ENCODE measurements at places on chromosomes 1 and 21.

- DNase-seq, result no peak
Measured at GRCh38 chr1:62962014-62962812, 178.3 kb downstream of the ATG4C start.

GRCh38 chr1:231338270-231339128 is at the start of gene SPRTN:
SPRTN (plus strand) TSS chr1:231338293; CDS start chr1:231338384, 91 bp downstream.
- DNase-seq, result no peak

DNA sequence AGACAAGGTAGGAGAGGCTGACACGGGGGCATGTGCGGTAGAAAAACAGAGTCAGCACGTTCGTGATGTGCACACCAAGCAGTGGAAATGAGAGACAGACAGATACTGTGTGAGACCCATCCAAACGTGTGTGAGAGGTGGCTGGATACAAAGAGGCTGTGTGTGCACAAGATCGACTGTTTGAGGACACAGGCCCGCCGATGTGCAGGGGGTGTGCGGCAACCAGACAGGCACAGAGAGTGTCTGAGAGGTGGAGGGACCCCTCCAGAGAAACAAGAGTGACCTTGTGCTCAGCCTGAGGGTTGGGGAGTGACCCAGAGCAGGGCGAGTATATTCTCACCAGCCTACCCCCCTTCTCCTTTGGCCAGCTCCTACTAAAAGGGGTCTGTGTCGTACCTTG is 97.8 kb upstream of the IPO9 start:
- DNase-seq, result peak; percentile 65

- no peak for DNase-seq
Measured at GRCh38 chr1:20507248-20507563, 745 bp downstream of the MUL1 start.

DNA sequence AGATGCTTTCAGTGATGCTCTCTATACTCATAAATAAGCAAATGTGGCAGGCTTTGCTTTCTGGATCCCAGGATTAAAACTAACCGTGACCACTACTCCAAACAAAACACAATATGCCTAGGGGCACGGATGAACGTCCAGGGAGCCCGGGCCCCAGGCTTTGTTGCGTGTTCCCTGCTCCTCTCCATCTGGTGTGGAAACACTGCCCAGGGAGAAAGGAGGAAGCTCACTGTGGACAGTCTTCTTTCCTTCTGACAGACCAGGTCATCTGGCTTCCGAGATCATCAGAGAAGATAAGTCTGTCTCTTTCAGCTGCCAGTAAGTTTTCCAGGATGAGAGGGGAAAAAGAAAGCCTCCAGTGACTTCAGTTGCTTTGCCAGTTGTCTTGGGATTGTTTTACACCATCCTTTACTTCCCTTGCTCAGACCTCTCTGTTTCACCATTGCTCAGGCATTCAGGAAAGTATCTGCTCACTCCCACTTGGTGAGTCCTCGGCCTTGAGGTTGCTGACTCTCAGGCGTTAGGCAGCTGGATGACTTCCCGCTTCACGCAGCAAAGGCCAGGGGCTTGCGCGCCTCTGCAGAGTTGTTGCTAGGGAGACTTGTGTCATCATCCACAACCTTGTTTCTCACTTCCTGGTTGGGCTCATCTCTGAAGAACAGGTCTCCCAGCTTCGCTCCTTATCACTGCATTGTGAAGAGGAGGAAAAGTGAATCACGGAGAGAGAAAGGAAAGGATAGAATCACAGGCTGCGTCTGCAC is 20.6 kb upstream of the PGD start:
- DNase-seq, result no peak

DNA sequence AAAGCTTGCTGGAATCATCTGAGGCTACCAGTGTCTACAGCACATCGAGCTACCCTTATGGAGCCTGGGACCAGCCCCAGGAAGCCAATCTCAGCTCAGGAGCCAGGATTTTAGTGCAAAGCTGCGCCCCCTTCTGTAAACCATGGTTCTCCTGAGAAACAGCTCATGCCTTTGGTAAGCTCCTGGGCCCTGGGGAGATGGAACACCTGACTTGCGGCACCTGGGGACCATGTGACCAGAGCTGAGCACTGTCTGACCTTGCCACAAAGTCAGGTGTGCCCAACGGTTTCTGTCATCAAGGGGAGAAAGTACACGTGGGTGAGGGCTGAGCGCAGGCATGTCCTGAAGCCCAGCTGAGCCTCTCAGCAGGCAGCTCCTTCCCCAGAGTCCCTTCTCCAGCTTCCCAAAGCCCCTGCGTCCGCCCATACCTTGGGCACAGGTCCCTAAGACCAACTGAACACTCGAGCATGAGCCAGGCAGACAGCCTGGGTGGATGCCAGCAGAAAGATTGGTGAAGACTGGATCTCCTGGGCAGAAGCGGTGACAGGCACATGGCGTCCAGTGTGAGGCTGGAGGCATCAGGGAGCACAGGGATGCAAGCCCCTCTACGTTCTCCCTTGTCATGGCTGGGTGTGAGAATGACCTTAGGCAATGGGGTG is 57.9 kb upstream of the TENT5B start:
- DNase-seq, result no peak

- no peak for DNase-seq
Measured at GRCh38 chr1:36532810-36533401, 50.2 kb upstream of the CSF3R start.

DNA sequence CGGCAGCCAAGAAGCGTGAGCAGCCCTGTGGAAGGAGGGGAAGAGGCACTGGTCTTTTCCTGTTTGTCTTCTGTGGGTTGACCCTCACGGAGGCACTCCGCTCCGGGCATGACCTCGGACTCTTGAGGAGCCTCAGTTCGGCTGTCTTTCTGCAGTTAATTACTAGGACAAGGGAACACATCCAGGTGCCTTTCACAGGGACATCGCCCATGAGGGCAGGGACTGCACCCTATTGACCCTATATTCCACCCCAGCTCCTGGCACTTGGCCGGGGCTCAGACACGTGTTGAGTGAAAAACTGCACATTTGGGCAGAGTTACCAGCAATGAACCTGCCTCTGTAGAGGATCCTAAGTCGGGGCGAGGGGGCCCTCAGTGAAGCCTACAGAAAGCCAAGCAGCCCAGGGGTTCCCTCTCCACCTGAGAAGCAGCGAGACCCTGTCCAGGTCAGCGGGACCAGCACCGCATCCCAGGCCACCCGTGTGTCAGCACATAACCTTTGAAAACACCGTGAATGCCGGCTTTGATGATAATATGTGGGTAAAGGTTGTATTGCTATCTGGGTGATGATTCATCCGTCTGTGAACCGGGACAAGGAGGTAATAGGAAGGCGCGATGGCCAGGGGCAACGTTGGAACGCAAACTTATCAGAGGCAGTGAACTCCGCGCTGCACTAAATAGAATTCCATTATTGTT is 161.4 kb upstream of the ARHGEF16 start:
- no peak for DNase-seq

DNA sequence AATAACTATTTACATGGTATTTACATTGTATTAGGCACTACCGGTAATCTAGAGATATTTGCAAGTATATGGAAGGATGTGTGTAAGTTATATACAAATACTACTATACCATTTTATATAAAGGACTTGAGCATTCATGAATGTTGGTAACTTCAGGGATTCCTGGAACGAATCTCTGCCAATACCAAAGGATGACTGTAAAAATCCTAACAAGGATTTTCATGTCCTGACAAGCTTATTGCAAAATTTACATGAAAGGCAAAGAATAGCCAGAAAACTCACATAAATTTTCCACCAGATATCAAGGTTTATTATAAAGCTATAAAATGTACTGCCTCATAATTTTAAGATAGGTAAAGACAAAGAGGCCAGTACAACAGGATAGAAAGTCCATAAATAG is 325.2 kb upstream of the NRIP1 start:
- no peak for DNase-seq

GRCh38 chr1:47577303-47578025 is 139.6 kb downstream of the FOXD2 start:
- DNase-seq, result no peak

DNA sequence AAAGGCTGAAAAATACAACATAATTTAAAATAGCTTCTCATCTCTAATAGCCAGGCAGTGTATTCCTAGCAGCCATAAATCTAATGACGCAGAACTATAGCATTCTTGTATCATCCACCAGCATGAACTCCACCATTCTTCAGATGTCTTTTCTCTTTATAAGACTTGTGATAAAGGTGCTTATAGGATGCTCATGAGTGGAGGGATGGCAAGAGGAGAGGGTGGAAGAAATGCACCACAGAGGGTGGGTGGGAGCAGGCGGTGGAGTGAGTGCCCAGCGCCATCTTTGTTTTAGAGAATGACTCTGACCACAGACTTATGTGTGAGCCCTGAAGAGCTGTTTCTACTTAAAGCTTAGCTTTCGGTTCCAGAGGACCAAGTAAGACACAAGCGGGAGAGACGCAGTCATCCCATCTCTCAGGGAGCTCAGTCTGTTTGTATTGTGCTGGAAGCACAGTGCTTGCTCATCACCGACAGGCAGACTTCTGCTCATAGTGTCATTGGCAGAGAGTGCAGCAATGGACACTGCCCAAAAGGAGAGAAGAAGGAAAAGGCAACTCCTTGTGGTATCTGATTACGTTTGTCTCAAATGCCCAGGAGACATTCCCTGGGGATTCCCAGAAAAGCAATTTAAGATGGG is 65.6 kb downstream of the KCNJ15 start:
- DNase-seq, result no peak

- DNase-seq, result no peak
Measured at GRCh38 chr1:222068937-222069336, 327.0 kb upstream of the DUSP10 start.

- no peak for DNase-seq
Measured at GRCh38 chr1:227890451-227891222, 57.1 kb downstream of the WNT9A start.

DNA sequence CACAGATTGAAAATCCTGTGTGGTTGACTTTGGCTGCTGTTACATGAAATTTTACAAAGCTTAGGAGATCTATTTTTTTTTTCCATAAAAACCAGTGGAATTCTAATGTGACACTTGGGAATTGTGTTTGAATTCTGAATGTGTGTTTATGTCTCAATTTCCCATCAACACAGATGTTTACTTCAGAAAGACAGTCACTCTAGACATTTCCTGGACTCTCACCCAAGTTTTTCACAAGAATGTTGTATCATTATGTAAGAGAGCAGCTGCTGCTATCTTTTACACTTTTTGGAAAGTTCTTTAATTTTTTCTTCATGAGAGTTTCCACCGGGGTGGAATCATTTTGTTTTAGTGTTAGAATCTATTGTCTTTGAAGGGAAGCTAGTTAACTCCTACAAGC is 210.1 kb downstream of the GIPC2 start:
- DNase-seq, result no peak

DNA sequence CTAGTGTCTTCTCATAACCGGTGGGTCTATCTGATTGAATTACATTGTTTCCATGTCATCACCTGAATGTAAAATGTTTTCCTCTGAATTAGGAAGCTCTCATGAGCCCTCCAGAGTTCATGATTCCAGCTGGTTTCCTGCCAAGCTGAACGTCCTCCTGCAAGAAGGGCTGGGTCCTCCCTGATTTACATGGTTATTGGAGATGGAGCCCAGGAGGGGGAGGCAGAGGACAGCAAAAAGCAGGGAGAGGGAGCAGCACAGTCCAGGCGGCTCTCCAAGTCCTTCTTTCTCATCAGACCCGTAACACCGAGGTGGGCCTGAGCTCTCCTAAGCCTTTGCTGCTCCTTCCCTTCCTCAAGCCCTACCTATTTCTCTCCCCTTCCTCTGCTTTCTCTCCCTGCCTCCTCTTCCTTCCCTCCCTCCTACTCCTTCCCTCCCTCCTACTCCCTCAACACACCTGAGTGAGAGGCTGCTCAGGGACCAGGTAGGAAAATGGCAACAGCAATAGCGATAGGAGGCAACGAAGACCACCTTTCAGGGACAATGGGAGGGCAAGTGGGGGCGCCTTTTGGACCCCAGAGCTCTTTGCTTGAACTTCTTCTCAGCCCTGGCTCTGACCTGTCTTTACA is 265.9 kb downstream of the PRDM2 start:
- peak; percentile 46 for DNase-seq

- no peak for DNase-seq
Measured at GRCh38 chr1:244863491-244864252, 671 bp downstream of the HNRNPU start.

DNA sequence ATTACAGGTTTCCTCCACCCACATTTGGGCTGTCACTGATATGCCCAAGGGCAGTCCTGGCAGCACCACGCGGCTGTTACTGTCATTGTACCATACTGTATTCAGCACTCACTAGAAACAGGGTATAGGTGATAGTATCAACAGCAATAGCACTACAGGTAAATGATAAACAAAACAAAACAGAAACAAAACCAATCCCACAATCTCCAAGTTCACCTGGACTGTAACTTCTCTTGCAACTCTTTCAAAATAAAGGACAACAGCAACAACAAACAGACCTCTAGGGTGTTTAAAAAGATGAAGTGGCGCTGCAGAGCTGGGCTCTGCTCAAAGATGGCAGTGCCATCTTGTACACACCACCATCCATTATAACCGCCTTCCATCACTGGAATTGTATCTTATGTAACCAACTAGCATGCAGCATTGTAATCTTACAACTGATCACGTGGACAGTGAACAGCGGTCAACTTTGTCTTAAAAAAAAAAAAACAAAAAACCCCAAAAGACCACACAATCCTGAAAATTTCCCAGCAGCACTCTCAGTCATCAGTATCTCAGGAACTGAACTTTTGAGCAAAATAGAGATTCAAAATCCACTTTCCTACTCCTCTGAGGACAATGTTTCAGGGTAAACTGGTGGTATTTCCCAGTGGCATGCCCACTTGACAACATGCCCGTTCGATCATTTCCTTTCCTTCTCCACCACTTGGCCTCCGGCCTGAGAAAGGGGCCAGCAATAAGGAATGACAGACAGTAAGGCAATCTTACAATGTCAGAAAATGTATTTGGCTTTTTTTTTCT is 3.8 kb downstream of the IRF2BP2 start:
- DNase-seq, result peak; percentile 73

DNA sequence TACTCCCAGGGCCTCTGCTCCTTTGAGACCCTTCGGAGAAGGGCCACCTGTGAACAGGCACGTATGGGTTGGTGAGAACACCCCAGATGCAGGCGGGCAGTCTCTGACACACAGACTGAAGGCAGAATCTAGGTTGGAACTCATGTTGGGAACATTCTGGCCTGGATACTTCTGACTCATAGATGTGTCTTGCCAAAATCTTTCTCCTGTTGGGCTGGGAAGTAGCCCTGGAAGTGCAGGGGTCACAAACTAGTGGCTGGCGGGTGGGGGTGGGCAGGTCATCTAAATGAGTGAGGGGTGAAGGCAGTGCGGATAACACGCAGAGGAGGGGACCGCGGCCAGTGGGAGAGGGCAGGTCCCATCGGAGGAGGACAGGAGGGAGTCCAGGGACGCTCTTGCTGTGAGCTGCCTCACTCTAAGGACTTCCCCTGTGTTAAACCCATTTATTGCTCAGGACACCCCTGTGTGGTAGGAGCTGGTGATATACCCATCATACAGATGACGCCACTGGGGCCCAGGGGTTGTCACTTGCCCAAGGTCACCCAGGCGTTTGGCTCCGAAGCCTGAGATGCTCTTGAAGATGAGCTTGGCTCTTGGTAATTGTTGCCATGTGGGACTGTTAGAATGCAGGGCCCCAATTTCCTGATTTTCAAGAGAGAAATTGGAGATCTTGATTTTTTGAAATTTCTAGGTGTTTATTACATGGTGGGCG is 181.0 kb downstream of the PTPRU start:
- no peak for DNase-seq
